ENCODE measurements at places on chromosomes 5 and 9. TPM values are rescaled to one million over a fixed set of nuclear protein-coding genes. Genes with fewer than 3 reads are reported as not detected.
A peak's percentile ranks its signal among the peaks of the same experiment; 100 is the strongest.

Gene PCDHGA5
- 5.0 TPM for total RNA-seq

Gene CTNND2
- total RNA-seq = 9.0 TPM

Gene CER1
- not detected for total RNA-seq

Gene PCDHA3
- total RNA-seq = 0.43 TPM

Gene GFI1B
- 0.35 TPM for total RNA-seq

Gene APC
- 50.9 TPM for total RNA-seq

Gene MZB1
- 0.70 TPM for total RNA-seq

GRCh38 chr9:84718476-84718875 lies 48.9 kb downstream of the NTRK2 start:
- no peak for DNase-seq

- no peak for DNase-seq
Observed at GRCh38 chr5:98099448-98100105, 673.9 kb upstream of the RGMB start.

DNA sequence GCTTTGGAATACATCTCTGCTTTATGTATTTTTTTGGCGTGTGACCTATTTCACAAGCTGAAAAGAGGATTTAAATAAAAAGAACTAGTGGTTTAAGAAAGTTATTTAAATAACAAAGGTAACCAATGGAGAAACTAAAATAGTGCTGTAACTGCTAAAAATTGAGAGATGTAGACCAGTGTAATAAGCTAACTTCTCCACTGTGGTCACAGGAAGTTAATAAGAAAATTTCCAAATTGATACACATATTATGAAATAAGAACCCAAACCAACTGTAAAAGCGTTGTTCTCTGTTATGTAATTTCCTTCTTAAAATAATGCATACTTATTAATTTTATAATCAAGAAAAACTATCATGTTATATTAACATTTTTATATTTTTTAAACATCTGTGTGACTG lies 29.1 kb upstream of the ZFAND5 start:
- no peak for DNase-seq

DNA sequence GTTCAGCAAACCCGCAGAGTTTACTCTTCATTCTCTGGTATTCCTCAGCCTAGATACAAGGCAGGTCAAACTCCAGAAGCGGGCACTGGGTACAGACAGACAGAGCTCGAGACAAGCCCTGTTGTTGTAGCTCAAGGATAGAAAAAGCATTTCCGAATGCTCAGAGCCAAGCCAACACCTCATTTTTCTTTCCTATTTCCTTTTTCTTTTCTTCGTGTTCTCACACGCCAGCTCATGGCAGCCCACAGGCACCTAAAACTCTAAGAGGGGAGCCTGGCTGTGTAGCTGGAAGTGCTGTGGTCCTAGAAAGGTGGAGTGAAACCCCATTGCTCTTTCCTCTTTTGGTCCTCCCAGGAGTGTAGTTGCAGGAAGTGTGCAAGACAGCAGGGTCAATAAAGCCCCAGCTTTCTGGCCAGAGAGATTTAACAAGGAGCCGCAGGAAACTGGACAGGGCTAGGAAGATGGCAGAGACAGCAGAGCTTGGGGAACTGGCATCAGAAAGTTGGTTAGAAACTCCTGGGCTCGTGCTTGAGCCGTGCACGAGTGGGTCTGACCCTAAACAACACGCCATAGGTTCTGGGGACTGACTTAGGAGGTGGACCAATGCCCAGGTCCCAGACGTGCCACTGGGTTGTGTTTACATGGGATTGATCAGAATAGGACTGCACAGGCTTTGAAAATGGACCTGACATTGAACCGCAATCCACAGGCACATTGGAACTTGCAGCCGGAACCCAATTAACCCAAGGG lies 41.6 kb downstream of the ADAMTS2 start:
- no peak for DNase-seq

DNA sequence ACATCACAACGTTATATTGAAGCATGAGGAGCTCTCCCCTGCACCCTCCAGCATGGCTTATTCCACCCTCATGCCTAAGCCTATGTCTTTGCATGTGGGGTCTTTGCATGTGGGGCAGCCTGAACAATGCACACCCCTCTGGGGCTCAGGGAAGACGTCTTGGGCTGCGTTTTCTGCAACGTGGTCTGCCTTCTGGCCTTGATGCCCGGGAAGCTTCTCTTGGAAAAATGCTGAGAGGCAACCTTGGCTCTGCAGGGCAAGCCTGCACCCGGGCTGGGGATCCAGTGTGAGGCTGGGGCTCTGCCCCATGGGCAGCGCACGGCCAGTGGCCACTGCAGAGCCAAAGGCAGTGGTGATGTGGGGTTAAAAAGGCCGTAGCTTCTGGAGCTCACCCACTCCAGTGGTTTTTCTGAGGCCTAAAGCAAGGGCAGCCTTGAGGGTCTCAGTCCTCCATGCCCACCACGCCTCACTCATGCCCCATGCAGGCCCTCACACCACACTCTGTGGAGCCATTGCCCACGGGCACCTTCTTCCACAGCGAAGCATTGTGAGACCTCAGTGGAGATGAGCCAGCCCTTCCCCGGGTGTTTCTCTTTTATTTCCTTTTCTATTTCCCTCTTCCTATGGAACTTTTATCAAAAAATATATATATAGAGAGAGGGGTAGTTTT lies 112.2 kb downstream of the MRPL36 start:
- peak; percentile 51 for DNase-seq

GRCh38 chr5:124274949-124275348 lies 471.5 kb downstream of the ZNF608 start:
- no peak for DNase-seq

DNA sequence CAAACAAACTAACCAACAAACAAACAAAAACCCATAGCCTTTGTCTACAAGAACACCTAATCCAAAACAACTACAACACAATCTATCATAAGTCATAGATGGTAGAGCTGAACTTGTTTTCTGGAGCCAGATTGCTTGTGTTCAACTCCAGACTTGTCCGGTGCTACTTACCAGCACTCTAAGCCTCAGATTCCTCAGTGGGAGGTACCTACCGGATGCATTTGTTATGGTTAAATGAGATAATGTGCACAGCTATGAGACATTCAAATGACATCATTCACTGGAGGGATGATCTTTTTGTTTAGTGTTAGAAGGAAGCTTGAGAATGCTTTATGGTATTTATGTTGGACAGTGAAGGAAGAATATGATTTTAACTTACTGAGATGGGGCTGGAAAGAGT lies 592.9 kb upstream of the C9orf72 start:
- DNase-seq = no peak

- DNase-seq = no peak
Observed at GRCh38 chr5:126094991-126095390, 328.2 kb upstream of the GRAMD2B start.

- DNase-seq = no peak
Observed at GRCh38 chr5:36658038-36658756, 51.8 kb downstream of the SLC1A3 start.

Data from right atrium auricular region (tissue), 2 donors.